Cerebellar nuclear complex (tissue), 1 donor: ENCODE measurements at places on chromosomes 3 and 15.

DNA sequence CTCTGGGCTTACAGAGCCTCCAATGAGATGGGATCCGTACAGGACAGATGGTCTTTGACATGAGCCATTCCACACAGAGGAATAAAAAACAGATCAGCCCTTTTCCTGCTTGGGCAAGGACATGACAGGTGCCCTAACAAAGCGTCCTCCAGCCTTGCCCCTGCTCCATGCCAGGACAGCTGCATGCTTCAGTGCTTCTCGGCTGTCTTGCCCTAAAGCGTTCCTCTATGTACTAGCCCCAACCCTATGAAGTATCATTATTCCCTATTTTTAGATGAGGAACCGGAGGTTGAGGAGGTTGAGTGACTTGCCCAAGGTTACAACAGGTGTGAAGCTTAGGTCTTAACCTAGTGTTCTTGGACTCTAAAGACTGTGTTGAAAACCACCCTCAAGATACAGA lies 10.5 kb downstream of the POMGNT2 start:
- no peak for DNase-seq

- no peak for DNase-seq
Observed at GRCh38 chr3:141746962-141747361, 8.9 kb downstream of the RNF7 start.

GRCh38 chr3:78497021-78497420 lies 1270.8 kb downstream of the ROBO1 start:
- peak; percentile 22 for DNase-seq

DNA sequence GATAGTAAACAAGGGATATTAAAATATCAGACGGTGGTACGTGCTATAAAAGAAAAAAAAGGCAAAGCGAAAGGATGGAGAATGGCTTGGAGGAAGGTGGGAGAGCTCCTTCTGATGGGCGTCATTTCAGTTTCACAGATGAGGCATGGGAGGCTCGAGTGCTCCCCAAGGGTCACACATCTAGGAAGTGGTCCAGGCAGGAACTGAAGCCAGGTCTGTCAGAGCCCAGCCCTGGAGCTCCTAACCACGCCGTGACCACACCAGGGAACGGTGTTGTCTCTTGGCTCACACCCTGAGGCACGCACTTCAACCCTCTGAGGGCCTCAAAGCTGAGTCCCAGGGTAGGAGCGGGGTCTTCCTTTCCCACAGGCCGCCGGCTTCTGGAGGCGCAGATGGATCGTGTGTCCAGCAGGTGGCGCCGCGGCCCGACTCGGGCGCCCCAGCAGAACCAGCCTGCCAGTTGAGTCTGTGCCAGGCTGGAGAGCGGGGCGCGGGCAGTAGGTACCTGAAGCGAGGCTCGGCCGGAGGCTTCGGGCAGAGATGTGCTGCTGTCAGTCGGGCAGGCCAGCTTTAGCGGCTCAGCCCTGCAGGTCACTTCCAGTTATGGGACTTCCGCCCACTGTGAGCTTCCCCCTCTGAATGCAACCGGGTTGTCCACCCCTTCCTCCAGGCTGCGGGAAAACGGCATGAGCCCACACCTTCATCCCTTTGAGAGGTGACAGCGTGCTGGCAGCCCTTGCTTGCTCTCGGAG lies 68.1 kb downstream of the SLC6A1 start:
- no peak for DNase-seq

DNA sequence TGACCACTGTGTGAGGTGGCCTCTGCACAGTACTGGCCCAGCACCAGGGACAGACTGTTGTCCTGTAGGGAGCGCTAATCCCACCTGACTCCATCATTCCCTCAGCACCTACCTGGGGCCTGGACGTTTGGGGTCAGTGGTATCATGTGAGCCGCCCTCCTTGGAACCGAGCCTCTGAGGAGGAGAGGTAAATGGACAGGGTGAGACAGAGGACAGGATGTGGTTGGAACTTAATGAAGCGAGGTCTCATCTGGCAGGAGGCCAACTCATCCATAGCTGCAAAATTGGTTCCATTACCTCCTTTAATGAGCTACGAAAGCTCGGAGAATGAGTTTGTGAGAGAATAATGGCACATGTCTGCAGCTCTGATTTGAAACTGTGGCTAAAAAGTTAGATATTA lies 13.9 kb downstream of the MAPKAPK3 start:
- no peak for DNase-seq

DNA sequence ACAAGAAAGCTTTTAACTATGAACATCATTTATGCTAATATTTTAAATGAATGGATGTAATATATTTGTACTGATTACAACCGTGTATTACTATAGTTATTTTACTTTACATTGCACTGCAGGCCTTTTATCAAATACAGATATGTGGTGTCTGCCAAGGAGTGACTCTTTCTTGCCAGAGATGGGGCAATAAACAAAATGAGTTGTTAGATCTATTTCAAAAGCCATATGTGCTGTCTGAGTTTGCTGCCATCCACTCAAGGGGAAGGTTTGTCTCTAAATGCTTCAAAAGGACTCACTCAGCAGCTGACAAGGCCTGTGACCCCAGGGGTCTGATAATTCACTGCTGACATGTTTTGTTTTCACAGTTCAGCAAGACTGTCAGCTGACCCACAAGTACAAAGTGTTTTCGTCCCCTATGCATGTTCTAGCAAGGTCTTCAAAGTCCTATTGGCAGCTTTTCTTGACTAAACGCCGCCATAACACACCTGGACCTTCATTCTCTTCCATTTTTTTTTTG lies 41.3 kb upstream of the ZBED2 start:
- no peak for DNase-seq

- no peak for DNase-seq
Observed at GRCh38 chr3:78129707-78130106, 1089.8 kb downstream of the ROBO2 start.

DNA sequence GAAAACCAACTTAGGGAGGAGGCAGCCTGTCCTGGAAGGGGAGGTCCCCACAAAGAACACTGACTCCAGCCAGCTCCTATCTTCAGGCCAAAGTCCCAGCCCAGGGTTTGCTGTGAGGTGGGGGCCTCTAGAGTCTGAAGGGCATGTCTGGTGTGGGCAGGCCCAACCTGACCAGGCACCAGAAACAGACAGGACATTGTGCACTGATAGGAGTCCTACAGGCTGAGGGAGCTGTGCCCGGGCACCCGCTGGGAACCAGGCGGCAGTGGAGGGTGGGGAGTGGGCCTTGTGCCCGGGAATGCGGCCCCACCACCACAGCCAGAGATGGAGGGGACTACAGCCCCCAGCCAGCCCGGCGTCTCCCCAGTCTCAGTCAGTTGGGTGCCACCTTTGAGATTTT lies 161.4 kb downstream of the WNT7A start:
- DNase-seq, result no peak

DNA sequence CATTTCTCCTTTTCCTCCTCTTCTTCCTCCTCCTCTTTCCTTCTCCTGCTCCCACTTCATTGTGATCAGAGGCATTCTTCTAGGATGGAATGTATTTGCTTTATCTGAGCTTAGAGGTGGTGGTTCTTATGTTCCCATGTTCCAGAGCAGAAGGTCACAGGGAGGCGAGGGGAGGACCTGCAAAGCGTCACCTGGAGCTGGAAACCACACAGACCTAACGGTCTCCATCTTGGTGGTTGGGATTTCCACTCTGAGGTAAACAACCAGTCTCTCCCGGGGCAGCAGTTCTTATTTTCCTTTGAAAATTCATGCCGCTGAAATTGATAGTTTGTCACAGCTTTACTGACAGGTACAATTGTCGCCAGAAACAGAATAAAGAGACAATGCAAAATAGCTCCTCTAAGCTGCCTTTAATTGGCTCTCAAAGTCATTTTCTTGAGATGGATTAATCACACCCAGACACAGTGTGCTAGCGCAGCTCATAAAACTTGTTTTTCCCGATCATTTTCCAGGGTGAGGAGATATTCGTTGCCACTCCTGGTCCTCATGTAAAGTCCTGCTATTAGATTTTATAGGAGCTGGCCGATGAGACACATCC lies 16.9 kb upstream of the AGBL1 start:
- DNase-seq, result no peak

GRCh38 chr15:84552896-84553295 lies 47.9 kb upstream of the ZSCAN2 start:
- DNase-seq, result no peak

DNA sequence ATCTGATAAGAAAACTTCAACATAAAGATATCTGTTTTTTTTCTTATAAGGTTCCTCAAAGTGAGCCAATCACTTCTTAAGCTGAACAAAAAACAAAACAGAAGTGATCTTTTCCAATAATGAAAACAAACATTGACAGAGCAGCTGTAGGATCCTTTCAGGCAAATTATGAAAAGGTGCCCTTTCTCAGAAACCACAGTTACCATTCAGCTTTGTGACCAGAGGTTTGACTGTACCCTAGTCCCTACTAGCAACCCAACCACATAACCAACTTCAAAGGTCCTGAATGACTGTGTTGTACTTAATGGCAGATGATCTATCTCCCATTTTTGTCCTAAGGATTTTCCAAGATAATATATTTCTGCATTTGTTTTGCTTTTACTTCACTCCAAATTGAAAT lies 39.4 kb upstream of the CCR2 start:
- no peak for DNase-seq

- no peak for DNase-seq
Observed at GRCh38 chr3:155327430-155327829, 33.9 kb upstream of the STRIT1 start.

DNA sequence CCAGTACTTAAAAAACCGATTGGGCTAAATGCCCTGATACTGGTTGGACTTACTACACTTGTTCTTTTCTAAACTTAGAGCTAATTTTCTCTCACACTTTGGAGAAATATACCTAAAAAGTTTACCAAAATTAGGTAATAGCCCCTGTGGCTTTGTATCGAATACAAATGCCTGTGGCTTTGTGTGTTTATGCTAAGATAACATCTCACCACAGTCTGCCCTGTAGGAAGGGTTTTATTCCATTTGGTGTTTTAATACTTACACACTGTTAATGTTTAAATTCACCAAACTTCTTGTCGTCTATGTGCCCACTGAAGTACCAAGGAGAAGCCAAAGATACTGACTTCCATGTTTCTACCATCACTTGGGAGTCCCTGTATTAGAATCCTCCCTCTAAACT lies 66.4 kb downstream of the BCHE start:
- DNase-seq, result no peak

DNA sequence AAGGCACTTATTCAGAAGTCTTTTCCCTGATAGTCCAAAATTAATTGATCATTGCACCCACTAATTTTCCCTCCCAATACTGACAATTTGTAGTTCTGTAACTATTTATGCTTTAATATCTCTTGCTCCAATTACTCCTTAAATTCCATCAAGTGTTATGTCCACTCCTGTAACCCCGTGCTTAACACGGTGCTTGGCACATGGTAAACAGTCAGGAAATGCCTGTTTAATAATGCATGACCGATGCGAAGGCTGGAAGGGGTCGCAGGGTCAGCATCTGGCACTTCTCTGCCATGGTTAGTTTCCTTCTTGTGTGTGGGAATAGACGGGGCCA lies 553 bp upstream of the SEC22A start:
- DNase-seq, result no peak

DNA sequence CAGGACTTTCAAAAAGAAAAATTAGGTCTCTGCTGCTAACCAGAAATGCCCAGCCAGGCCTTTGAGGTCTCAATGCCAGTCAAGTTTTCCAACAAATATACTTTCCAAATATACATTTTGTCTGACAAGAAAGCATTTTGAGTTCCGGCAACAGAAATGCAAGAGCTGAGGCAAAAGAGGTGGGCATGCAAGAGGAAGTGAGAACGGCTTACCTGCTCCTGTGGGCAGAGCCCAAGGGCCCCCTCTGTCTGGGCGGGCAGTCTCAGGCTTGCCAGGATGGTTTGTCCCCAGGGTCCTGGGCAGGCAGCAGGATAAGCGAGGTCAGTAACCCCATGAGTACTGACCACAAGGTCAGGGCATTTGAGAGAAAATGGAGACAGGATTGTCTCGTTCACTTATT lies 136.1 kb upstream of the TOPAZ1 start:
- no peak for DNase-seq

GRCh38 chr15:94968133-94968532 lies 736.8 kb downstream of the MCTP2 start:
- no peak for DNase-seq

- DNase-seq, result no peak
Observed at GRCh38 chr3:69425249-69425648, 39.4 kb upstream of the FRMD4B start.

DNA sequence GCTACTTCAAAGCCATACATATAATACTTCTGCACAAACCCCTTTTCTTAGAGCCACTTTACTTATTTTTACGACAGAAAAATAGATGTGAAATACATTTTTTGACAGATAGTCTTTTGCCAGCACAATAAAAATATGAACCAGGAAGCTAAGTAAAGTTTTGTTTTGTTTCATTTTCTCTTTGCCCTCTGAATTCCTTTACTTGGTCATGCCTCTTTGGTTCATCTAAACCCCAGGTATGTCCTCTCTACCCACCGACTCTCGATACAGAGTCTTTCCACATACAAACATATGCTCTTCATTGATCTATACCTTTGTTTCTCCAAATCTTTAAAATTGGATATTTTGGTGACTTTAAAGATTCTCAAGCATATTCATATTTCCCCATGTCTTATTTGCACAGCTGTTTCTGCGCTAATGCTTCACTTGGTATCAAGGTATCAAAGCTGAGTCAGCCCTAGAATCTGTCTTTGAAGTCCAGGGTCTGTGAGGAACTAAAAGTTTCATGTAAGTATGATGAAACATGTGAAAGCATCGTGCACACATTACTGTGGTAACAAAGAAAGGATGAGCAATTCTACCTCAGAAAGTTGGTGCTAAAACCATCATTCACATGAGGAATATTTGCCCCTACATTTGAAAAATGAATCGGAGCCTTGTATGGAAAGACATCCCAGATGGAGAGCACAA lies 845.4 kb downstream of the NAALADL2 start:
- DNase-seq, result no peak

DNA sequence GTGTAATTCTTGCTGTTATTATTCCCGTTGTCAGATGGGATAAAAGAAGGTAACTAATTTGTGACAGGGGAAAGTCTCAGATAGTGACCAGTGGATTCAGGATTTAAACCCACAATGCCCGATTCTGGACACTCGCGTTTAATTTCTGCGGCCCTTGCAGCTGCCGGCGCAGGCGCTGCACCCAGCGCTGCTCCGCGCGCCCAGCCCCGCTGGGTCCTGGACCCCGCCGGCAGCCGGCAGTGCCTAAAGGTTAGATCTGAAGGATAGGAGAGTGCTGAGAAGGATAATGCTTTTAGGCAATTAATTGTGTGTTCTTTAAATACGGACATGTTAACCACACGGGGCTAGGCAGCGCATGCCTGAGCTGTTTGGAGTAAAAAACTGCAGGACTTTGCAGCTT lies 3.6 kb upstream of the MKRN3 start:
- DNase-seq, result no peak

DNA sequence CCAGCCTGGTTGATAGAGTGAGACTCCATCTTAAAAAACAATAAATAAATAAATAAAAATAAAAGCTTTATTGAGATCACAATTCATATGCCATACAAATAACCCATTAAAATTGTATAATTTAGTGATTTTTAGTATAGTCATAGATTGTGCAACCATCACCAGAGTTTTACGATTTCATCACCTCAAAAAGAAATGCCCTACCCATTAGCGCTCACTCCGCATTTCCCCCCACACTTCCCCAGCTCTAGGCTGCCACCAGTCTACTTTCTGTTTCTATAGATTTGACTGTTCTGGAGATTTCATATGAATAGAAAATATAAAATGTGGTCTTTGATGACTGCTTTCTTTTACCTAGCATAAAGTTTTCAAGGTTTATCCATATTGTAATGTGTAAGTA lies 57.0 kb downstream of the ARHGEF26 start:
- DNase-seq, result no peak

- no peak for DNase-seq
Observed at GRCh38 chr3:104066658-104067057, 1300.1 kb upstream of the ALCAM start.
